Cortex of kidney (tissue), 1 donor: ENCODE measurements at places on chromosomes 2 and 18.

- DNase-seq, result no peak
Observed at GRCh38 chr2:24514820-24515219, 23.8 kb downstream of the NCOA1 start.

DNA sequence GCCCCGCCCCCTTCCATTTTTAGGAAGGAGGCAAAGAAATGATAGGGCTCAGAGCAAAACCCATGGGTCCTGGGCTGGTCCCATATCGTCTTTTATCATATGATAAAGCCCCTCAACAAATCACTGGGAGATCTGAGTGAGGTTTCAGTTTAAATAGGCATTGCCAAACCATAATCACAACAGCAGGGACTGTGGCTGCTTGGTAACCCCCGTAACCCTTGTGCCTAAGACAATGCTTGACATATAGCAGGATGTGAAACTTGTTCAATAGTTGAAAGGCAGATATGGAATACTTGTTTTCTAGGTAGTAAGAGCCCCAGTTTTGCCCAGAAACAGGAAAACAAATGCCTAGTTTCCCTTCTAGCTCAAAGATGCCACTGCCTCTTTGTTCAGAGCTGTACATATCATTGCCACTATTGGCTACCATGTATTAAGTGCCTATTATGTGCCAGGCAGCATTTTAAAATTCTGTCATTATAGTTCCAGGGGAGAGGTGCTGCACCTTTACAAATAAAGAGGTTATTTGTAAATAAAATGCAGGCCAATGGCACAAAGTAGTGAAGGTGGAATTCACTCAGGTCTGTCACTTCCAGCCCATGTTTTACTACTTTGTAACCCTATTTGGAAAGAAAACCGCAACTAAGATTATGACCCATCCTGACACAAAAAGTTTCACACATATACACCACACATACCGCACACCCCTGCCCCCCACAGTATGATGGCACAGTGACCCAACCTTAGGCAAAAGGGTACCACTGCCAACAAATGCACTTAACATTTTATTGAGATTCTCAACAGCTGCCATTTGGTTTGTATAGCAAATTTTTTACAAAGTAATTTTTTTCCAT lies 14.2 kb downstream of the NAGK start:
- no peak for DNase-seq

GRCh38 chr2:216477283-216478035 lies 21.2 kb upstream of the RPL37A start:
- DNase-seq, result no peak

GRCh38 chr2:15313657-15314056 lies 247.5 kb downstream of the NBAS start:
- DNase-seq, result no peak

DNA sequence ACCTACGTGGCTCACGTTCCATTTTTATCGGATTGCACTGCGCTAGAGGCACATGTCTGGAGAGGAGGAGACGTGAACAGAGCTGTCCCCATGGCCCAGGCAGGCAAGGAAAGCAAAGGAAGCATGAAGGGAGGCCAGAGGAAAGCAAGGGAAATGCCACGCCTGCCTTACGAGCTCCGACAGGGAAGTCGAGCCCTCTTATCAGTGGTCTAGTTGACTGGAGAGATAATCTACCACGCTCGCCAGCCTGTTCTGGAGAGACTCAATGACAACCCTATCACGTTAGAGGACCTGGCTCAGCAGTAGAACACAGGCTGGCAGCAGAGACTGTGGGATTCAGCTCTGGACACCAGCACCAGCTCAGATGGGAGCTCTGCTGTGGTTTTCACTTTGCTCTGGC lies 202.6 kb upstream of the ID2 start:
- DNase-seq, result no peak
